ENCODE measurements at places on chromosomes 2 and 18.

GRCh38 chr2:56018267-56018666 lies 94.7 kb upstream of the EFEMP1 start:
- DNase-seq, result no peak

- DNase-seq, result no peak
Measured at GRCh38 chr2:219497495-219498279, 1.0 kb upstream of the GMPPA start.

DNA sequence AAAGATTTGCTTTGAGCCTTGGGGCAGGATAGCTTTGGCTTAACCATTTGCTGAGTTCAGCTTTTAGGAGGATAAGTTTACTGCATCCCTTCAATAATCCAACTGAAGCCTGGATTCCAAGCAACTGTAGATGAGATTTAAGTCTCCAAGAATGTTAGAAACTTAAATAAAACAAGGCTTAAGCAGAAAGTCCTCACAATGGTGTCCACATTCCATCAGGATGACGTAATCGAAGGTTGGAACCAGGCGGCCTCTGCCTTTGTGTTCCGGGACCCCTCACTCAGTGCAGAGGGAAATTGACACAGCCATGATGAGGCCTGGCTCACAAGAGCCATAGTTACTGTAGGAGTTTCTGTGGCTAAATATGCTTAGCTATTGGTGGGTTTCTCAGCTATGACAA lies 260.4 kb downstream of the LPIN1 start:
- DNase-seq, result no peak

GRCh38 chr18:62018034-62018758 lies 125.4 kb upstream of the RNF152 start:
- DNase-seq, result no peak

DNA sequence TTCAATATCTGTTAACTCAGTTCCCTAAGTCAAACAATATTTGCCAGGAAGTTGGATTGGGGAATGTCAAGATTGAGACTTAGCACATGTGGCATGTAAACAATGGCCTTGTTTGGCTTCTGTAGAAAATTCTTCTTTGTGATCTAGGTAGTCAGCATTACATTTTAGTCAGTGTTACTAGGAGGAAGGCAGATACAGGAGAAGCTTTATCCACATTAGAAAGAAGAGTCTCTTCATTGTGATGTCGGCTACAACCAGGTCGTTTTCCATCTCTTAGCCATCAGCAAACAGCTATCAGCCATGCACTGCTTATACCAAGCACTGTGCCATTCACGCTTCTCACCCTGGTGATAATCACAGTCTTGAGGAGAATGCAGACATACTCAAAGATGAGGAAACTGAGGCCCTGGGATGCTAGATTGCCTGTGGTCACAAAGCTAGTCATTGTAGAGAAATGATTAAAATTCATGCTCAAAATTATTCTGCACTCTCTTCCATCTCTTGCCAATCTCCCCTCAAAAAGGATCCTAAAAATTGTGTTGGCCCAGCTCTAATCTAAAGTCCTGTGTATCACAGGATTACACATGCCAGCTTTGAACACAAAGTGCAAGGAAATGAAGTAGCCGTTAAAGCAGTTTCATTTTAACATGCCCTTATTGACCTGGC lies 3.2 kb downstream of the GALNT5 start:
- no peak for DNase-seq

DNA sequence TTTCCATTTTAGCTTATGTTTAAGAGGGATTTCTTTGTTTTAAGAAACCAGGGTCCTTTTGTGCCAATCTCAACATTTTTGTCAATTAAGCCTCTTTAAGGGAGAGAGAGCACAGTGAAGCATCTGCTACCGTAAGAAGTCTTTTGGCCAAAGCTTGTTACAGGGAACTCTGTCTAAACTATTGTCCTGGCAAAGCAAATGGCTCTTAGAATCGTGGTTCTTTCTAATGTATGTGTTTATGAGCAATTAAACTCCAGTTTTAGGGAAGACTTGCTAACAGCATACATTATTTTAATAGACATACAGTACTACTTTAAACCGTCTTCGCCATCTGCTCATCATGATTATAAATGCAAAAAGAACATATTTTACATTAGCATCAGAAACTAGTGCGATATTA lies 202.1 kb downstream of the CDCA7 start:
- DNase-seq, result no peak

DNA sequence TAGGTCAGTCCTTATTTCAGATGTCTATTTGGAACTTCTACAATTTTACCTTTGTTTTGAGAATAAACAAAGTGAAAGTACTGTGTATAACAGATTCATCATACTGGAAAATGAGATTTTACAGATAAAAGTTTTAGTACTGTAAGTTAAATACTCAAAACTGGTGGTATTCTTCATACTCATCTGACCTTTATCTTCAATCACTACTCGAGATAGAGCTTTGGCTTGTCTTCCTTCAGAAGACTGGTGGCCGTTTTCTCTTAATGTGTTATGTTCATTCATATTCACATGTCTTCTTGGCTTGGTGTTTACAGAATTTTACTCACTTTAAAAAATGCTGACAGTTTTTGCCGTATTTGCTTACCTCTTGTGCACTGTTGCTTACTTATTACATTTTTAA lies 2.1 kb downstream of the SPOPL start:
- DNase-seq, result no peak

- DNase-seq, result no peak
Measured at GRCh38 chr2:200028998-200029397, 73.6 kb downstream of the MAIP1 start.

- DNase-seq, result no peak
Measured at GRCh38 chr18:48634491-48634890, 95.7 kb downstream of the CTIF start.

DNA sequence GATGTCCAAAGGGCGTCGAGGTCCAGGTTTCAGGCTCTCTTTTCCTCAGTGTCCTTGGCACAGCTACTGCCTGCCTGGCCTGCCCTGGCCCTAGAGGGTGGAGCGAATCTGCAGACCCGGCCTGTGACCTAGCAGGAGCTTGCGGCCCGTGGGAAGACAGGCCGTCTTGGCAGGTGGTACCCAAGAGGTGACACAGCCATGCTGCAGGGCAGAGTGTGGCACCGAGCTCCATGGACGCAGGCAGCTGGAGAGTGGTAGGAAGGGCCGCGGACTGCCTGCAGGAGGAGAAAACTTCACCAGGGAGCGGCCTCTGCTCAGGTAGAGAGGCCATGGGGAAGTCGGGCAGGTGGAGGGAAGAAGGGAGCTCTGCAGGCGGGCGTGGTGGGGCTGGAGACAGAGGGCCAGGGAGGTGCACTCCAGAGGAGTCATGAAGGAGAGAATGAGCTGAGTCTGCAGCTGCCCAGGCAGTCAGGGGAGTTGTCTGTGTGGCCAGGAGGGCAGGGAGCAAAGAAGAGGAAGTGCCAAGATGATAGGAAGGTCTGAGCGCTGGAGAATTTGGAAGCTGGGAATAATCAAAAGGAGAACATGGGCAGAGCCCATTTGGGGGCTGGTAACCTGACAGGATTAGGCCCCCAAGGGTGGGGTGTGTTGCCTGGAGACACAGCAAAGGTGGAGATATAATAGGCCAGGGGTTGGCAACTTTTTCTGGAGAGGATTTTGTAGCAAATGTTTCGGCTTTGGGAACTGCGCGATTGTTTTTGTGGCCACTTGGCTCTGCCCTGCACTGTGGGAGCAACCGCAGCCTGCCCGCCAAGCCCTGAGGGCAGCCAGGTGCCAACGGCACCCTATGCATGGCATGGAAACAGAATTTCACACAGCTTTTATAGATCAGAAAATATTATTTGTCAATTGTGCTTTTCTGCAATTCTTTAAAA lies 154.4 kb upstream of the PXDN start:
- DNase-seq, result no peak

- DNase-seq, result no peak
Measured at GRCh38 chr18:3658529-3658928, 208.6 kb downstream of the TGIF1 start.

- no peak for DNase-seq
Measured at GRCh38 chr2:45191146-45191863, 182.1 kb upstream of the SIX2 start.

GRCh38 chr2:39629646-39630045 lies 36.1 kb upstream of the TMEM178A start:
- DNase-seq, result no peak

DNA sequence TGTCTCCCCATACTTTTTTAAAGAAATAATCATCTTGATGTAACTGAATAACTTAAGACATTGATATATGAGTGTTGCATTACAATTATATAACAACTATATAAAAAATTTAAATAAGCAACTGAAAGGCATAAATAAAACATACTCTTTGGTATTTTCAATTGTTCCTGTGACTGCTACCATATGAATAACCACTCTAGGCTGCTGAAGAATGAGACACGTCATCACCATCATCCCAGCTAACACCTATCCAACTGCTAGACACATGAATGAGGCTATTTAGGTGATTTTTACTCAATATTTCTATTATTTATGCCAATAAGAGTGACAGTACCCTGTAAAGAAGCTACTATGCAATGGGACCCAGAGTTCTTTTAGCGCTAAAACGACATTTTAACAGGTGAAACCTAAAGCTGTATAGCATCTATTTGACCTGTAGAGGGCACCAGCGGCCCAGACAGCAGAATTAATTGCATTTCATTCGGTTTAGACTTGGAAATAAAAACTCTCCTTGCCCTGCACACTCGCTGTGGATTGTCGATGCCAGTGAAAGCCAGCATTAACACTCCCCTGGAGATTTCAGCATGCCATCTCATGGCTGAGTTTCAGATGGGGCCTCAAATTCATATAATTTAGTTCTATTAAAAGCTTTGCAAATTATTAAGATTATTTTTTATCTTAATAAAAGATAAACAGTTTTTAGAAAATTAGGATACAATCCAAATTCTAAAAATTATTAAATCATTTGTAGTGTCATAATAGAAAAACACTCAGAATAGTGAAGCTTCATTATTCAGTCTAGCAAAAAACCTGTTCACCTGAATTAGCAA lies 89.4 kb upstream of the MAP2 start:
- DNase-seq, result no peak

DNA sequence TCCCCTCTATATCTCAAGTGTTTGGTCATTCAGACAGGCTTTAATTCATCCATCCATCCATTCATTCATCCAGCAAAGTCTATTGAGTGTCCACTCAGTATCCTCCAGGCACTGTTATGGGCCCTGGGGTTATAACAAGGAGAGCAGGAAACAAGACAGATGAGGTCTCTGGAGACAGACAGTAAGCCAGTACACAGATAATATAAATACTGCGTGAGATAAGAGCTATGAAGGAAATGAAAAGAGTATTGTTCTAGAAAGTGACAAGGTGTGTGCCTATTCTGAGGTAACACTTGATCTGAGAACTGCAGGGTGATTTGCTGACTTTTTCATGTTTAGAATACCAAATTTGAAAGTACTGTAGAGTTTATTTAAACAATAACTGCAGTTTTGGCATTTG lies 98.3 kb downstream of the OSBPL6 start:
- no peak for DNase-seq

GRCh38 chr18:9653390-9653789 lies 39.0 kb upstream of the PPP4R1 start:
- no peak for DNase-seq

DNA sequence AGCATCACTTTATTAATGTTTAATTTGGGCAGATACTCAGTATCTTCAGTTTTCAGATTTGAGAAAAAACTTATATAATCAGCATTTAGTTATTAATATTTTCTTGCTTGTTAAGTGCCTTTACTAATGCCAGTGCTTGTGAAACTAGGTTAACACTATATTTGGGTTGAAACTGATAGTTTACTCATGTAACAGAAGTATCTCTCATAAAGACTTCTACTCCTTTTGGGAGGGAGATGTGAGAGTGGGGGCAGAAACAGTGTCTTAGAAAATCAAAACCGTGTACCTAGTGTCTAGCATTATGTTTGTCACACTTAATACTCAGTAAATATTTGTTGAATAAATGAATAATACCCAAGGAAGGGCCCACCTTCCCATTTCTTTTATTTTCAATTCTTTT lies 129.5 kb downstream of the MSTN start:
- no peak for DNase-seq

Data from stimulated activated CD4-positive, alpha-beta T cell treated with anti-CD3 and anti-CD28 coated beads, Interleukin-15, amount 100 ng/mL, for 1 hour (primary cell).